ENCODE measurements at places on chromosomes 7 and 10.

DNA sequence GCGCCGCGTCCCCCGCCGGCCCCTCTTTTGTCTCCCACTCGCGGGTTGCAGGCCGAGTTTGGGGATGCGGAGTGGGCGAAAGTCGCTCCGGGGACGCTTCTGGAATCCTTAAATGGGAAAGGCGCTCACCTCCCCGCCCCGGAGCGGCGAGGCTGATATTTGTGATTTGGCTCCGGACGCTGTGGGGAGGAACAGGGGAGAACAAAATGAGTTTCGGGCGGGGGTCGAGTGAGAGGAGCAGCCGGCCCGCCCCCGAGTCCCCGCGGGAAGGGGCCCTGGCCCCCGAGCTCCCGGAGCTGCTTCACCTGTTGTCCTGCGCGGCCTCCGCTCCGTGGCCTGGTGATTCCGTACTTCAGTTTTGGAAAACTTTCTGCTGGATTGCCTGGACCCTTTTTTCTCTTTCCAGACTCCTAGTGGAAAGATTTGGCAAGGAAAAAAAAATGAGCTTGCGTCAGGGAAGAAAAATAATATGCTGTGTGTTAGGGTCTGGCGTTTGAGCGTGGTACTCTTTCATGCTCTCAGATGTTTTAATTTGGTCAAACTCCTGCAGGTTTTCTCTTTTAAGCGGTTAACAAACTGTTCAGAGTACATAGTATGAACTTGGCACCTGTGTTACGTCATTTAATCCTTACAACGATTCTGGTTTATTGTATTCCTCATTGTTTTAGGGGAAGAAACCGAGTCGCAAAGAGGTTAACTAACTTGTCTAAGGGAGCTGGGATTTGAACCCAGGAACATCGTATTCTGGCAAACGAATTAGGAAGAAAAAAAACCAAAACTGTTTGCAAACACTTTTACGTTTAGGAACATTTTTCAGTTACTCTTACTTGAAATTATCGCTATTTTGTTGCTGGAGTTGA is 924 bp downstream of the BMPR1A start:
- DNase-seq: peak; percentile 12

DNA sequence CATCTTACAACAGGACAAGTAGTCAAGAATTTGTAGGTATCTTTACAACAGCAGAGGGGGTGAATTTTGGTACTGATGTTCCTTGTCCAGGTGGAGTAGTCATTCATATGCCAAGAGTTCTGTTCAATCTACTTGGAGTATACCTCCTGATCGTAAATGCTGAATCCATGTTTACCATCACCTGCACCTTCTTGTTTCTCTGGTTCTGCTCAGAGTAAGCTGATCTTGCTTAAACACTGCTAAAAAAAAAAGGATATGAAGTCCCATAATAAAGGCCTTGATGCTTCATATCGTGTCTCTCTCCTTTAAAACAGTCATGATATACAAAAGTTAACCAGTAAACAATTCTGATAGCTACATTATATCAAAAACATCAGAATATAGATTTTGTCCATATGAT is 45.3 kb upstream of the FOXP2 start:
- no peak for DNase-seq

- no peak for DNase-seq
These were observed 25.1 kb downstream of the DPY19L1 start for GRCh38 chr7:35012160-35012559.

GRCh38 chr10:73229567-73229966 is 17.5 kb downstream of the DNAJC9 start:
- no peak for DNase-seq

DNA sequence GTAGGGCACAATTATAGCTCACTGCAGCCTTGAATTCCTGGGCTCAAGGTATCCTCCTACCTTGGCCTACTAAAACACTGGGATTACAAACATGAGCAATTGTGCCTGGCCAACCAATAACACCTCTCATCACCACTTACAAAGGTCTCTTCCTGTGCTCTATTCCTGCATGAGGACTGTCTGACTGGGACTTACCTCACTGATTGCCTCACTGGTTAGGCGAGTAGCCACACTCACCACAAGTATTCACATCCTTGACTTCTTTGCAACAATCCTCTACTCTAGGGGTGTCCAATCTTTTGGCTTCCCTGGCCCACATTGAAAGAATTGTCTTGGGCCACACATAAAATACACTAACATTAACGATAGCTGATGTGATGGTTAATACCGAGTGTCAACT is 22.6 kb upstream of the PDIA4 start:
- no peak for DNase-seq

GRCh38 chr10:20582041-20582440 is 315.1 kb downstream of the NEBL start:
- DNase-seq: no peak

GRCh38 chr7:11228515-11228914 is 254.8 kb downstream of the PHF14 start:
- peak; percentile 63 for DNase-seq

GRCh38 chr10:87646192-87646909 is 13.3 kb upstream of the PAPSS2 start:
- no peak for DNase-seq

- no peak for DNase-seq
These were observed 467.0 kb upstream of the AKR1E2 start for GRCh38 chr10:4359003-4359402.

DNA sequence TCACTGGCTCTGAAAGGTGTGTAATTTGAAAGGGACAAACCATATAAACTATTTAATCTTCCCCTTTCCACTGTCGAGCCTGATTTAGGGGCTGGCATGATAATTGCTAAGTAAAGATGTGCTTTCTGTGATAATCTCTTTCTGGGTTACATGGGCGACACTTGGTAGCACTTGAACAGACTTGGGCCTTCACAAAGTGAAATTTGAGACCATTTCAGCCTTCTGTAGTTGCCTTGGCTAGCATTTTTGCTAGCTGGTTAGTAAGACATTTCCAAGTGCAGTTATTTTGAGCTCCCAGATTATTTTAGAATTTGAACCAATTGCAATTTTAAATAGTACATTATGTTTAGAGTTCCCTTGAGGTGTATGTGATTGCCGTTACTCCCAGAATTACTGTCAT is 432.7 kb upstream of the GALNT17 start:
- no peak for DNase-seq

- peak; percentile 78 for DNase-seq
These were observed 72.4 kb downstream of the CTTNBP2 start for GRCh38 chr7:117800841-117801240.

DNA sequence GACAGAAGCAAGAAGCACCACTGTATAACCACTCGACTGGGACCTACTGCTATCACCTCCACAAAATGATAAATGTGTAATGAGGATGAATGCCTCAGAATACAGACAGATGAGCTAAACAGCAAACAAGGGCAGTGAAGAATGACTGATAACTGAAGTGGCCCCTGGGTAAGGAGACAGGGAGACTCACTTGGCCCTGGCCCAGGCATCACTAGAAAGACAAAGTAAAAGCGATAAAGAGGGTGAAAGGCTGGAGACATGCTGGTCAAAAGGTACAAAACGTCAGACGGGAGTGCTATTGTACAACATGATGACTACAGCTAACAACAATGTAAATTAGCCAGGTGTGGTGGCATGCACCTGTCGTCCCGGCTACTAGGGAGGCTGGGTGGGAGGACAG is 27.8 kb upstream of the APBB1IP start:
- no peak for DNase-seq
